ENCODE measurements at places on chromosomes 13 and 19.

- no peak for DNase-seq
Observed at GRCh38 chr19:1270854-1271527, 1.9 kb downstream of the CIRBP start.

GRCh38 chr19:16559780-16560276 is 12.4 kb downstream of the SLC35E1 start:
- peak; percentile 28 for DNase-seq

- peak; percentile 63 for DNase-seq
Observed at GRCh38 chr19:3670796-3671679, 29.2 kb downstream of the PIP5K1C start.

GRCh38 chr19:14162871-14163297 is 26.5 kb upstream of the ASF1B start:
- DNase-seq = no peak

DNA sequence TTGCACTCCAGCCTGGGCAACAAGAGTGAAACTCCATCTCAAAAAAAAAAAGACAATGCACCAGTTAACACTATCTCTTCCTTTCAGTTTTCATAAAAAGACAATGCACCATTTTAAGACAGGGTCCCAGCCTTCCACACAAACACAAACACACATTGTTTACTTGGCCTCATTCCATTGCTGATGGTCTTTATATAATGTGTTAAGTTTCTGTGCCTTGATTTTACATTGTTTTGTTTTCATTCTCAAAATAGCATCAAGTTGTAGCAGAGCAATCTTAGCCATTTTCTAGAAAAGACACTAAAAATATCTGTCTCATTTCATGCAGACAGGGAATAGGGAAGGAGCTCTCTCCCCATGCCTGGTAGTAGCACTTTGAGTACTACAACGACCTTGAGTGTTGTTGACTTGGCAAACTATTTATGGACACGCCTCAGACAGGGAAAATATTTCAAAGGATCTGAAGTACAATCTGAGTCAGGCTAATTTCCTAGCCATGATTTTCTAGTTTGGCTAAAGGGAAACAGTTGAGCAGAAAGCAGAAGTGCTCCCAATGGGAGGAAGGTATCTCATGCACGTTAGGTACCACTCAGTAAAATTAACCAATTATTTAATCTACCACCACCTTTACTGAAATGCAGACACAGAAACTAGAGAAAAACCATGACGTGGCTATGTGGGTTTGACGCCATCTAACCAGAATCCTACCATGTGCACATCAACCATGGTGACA is 120.6 kb downstream of the ABCC4 start:
- DNase-seq = no peak

GRCh38 chr13:28717170-28717569 is 1.6 kb downstream of the SLC46A3 start:
- no peak for DNase-seq

DNA sequence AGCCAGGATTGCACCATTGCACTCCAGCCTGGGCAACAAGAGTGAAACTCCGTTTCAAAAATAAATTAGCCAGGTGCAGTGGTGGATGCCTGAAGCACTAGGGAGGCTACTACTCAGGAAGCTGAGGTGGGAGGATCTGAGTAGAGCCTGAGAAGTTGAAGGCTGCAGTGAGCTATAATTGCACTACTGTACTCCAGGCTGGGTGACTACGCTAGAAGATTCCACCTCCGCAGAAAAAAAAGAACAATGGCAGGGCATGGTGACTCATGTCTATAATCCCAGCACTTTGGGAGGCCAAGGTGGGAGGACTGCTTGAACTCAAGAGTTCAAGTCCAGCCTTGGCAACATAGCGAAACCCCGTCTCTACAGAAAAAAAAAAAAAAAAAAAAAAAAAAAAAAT is 20.5 kb downstream of the HAUS8 start:
- no peak for DNase-seq

GRCh38 chr13:110578363-110578762 is 16.8 kb upstream of the RAB20 start:
- no peak for DNase-seq

- DNase-seq = no peak
Observed at GRCh38 chr19:42166316-42166715, 34.1 kb upstream of the POU2F2 start.

DNA sequence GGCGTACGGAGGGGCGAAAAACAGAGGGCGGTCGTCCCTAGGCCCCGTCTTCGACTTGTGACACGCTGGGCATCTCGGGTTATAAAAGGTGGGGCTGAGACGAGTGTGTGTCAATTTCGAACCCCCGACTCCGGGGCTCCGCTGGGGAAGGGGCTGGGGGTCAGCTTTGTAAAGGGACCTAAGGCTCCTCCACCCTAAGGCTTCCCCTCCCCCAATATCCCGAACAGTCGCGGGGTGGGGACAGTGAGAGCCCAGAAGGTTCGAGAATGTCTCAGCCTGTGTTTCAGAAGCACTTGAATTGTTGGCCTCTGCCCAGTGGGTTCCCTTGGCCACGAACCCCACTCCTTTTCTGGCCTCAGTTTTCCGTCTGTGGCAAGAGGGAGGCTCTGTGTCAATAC is 450 bp downstream of the SELENOW start:
- DNase-seq = peak; percentile 14

DNA sequence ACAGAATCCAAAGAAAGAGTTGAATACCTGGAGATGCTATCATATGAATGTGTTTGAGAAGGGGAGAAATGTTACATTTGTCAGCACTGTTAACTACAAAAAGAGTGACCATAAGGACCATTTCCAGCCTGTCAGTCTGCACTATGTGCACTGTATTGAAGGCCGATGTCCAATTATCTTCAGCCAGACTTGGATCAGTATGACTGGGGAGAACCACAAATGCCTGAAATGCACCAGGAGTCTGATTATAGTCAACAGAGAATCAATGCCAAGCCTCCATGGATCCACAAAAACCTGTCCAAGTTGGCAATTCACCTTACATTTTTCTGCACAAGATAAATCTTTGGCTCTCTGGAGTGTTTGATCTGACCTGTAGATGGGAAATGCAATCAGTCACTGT is 697.5 kb upstream of the SGCG start:
- no peak for DNase-seq

- DNase-seq = peak; percentile 99
Observed at GRCh38 chr19:9834726-9835506, at the start of gene PIN1. Gene PIN1, plus strand, starts transcription at chr19:9835318. Its CDS starts 27 bp downstream, at chr19:9835345.

DNA sequence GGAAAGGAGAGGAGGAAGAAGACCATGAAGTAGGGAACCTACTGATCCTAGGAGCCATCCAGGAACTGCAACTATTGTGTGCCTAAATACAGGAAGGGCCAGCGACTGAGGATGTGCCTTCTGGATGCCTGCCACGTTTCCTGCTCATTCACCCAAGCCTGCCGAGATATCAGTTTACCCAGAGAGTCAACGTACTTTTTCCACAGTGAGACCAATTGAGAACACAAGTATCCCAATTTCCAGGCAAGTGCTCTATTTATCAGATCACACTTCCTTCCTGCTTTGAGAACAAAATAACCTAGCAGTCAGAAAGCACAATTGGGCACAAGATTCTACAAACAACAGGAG is 122.4 kb downstream of the AKAP11 start:
- no peak for DNase-seq

- DNase-seq = no peak
Observed at GRCh38 chr13:104785952-104786351, 1719.7 kb upstream of the SLC10A2 start.

- peak; percentile 33 for DNase-seq
Observed at GRCh38 chr19:13401388-13401787, 104.9 kb downstream of the CACNA1A start.

DNA sequence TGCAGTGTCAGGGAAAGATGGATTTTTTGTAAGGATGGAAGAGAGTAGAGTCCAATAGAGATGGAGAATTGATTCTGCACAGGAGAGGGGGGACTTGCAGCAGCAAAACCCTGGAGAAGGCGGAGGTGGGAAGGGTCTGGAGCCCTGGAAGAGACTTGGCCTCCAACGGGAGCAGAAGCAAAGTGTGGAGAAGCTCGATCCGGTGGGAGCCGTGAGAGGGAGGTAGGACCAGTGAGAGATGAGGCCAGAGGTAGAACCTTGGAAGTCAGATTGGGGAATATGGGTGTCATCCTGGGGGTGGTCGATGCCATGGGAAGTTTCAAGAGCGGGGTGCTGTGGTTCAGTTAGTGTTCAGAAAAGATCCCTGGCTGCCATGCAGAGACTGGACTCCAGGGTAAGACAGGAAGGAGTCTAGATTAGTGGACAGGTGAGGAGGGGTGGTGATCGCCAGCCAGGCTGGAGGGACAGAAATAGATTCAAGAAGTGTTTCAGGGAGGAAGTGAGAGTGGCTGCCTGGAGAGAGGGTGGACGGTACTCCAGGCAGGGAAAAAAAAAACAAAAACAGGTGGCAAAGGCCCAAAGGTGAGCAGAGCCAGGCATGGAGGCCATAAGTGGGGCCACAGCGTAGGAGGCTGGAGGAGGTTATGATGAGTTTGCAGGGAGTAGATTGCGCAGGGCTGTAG is 2.6 kb downstream of the PPP5C start:
- no peak for DNase-seq

DNA sequence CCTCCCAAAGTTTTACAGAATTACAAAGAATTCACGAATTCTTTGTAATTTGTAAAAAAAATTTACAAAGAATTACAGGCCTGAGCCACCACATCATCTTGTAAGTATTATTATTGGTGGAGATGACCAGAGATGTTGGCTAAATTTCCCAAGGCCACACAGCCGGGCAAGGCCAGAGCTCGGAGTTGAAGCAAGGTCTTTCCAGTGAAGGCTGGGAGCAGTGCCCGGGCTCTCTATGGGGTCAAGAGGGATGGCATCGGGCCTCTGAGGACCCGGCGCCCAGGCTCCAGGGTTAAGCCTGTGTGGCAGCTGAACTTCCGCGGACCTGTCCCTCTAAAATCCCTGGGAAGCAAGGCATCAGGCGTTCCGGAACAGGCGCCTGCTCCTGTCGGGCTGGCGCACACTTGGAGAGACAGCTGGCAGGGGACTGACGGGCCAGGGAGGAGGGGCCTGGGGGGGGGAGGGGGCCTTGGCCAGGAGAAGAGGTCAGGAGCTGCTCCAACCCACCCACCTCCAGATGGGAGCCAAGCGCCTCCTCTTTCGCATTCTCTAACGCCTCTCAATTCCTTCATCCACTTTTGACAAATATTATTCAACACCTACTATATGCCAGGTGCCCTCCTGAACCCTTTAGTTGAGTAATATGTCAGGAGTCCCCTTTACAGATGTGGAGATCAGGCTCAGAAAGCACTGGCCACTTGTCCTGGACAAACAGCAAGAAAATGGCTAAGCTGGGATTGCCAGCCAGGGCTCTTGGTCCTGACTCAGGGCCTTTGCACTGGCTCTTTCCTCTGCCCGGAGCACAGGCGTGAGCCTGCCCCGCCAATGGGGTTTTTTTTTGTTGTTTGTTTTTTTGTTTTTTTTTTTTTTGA is 36.8 kb upstream of the SEMA6B start:
- no peak for DNase-seq

GRCh38 chr19:50181121-50181520 is 18.0 kb upstream of the IZUMO2 start:
- DNase-seq = no peak

GRCh38 chr13:23799945-23800344 is 89.3 kb downstream of the MIPEP start:
- DNase-seq = peak; percentile 60

GRCh38 chr13:94974015-94974951 is 261.9 kb upstream of the SOX21 start:
- no peak for DNase-seq

DNA sequence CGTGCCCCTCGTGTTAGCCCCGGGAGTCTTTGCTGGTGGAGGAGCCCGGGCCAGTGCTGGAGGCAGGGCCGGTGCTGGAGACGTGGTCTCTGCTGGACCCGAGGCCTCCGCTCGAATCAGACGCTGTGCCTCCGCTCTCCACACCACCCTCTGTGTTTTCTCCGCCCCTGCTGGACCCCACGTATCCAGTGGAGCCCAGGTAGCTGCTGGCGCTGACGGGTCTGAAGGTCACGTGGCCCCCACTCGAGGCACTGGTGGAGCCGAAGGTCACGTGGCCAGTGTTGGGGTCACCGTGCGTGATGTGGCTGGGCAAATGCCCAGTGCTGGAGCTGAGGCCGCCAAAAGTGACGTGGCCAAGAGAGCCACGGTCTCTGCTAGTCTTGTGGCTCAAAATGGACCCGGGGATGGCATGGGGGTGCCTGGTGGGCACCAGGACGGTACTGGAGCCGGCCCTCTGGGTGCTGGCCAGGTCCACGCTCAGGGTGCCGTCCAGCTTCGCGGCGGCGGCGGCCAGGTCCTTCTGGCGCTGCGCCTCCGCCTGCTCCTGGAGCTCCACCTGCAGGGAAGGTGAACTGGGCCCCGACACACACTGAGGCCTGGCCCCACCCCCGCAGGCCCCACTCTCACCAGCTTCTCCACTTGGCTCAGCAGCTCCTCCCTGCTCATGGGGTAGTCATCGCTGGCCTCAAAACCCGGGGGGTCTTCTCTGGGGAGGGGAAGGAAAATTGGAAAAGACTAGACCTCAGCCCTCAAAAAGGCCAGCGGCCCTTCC is 27.3 kb downstream of the ZNF114 start:
- DNase-seq = no peak

DNA sequence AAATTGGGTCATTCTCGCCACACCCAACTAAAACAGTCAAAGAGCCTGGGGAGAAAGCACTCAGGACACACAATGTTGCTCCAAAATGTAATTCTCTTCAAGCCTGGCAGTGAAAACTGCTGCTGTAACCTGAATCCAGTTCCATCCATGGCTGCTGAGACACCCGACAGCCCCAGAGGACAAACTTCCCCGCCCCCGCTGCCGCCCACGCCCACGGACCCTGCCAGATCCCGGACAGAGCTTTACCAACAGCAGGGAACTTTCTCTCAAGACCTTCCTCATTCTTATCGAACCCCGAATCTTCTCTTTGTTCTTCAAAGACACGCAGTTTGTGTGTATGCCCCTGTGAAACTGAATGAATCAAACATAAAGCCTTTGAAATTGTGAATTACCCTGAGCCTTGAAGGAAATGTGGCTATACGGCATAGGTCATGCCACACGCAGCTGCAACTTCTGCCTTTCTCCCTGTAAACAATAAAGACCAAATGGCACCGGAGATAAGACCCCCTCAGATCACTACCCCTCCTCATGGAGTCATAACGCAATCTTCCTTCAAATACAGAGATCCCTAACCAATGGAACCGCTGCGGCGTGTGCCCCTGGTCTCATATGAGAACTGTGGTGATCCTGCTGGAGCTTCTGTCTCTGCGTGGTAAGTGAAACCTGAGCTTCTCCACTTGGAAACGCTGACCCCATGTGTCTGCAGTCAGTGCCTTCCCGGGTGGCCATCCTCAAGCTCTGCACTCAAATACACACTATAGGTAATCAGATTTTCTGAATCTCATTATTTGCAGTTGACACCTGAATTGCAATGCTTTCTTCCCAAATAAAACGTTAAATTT is 4.8 kb upstream of the LAMP1 start:
- peak; percentile 6 for DNase-seq

- DNase-seq = no peak
Observed at GRCh38 chr19:6034512-6034911, 56.6 kb upstream of the RANBP3 start.

Measured in astrocyte of the spinal cord (primary cell).